ENCODE measurements at places on chromosomes 6 and 20.

DNA sequence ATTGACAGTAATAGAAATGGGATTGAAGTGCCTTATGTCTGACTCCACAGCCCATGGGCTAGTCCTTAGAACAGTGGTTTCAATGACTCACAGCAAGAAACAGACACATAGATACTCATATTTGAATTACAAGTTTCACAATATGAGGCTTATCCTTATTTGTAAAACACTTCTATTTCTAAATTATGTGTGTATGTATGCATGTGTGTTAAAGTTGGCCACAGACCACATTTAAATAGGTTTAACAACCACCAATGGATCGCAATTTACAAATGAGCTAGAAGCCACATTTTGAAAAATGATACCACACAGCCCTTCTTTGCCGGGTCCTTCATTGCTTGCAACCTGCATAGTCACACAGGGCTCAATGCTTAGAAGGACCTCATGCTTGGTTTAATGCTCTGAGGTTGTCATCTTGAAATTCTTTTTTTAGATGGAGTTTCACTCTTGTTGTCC, 157.8 kb upstream of the PREP start:
- DNase-seq: no peak

DNA sequence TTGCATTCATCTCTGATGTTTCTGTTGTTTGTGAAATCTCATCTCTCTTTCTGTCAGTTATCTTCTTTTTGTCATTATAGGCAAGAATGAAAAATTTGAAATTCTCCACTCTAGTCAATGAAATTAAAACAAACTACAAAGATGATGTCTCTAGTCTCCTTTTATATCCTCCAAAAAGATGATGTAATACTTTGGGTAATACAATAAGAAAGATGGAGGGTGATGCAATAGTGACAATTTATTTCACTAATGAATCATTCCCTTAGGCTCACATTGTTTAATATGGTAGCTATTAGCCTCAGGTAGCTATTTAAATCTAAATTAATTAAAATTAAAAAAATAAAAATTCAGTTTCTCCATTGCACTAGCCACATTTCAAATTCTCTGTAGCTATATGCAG, 145.4 kb downstream of the UST start:
- no peak for DNase-seq

- no peak for DNase-seq
These were observed 82.7 kb downstream of the LYRM2 start for GRCh38 chr6:89555806-89556205.

DNA sequence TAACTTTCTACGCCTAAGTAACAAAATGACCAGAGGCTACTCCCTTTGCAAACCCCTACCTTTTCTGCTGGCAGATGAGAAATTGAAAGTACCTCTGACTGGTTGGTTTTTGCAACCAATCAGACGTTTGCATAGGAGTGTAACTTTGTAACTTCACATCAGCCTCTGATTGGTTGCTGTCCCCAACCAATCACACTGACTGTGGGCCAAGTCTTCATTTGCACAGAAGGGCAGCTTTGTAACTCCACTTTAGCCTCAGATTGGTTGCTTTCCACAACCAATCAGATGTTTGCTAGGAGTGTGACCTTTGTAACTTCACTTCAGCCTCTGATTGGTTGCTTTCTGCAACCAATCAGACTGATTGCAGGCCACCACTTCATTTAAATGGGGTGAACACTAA, 89.1 kb downstream of the ME1 start:
- DNase-seq: no peak

GRCh38 chr20:57282670-57283361, 16.4 kb upstream of the BMP7 start:
- no peak for DNase-seq

- no peak for DNase-seq
These were observed 620.4 kb upstream of the MANEA start for GRCh38 chr6:94956910-94957309.

DNA sequence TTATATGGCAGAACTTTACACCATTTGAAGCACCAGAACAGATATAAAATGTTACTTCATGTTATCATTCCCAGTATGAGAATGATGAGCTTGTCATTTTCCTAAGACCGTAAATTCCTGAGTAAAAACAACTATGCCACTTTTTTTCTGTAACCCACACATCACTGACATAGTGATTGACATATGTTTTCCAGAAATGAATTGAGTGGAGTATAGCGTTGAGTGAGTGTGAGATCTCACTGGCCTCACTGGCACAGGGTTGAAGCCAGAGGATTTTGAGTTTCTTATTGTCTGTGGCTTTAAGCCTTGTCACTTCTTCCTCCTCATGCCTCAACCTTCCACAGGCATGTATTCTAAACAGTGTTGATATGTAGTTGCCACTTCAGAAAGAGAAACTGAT, 62.3 kb downstream of the PDE7B start:
- DNase-seq: no peak

DNA sequence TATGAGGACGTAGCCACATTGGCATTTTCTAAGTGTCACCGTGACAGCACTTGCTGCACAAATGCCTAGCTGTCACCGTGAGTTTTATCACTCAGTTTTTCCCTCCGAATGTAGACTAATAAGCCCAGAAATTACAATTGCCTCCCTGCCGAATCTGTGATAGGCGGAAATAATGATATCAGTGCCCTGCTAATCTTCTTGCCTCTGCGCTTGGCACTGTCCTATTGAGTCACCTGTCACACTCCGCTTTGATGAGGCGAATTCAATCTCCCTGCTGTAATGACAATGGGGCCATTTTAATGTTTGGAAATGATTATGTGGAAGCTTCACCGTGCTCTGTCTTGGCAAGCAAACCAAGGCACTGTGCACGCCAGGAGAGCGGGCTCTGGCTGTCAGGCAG, 112.8 kb downstream of the LINC00237 start:
- no peak for DNase-seq

DNA sequence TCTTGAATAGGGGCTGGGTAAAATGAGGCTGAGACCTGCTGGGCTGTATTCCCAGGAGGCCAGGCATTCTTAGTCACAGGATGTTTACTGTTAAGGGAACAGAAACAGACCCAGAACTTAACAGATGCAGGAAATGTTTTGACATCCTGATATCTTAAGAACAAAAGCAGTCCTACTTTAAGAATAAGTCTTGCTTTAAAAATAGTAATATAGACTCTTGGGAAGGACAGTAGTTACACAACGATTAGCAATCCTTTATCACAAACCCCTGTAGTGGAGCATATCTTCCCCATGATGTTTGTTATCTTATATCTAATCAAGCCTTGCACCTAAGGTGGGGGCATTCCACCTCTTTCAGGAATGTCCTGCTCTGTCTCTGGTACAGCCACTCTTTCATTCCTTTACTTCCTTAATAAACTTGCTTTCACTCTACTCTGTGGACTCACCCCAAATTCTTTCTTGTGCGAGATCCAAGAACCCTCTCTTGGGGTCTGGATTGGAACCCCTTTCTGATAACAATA, 493.7 kb upstream of the SULF2 start:
- no peak for DNase-seq

GRCh38 chr6:41271901-41272395, 14.5 kb downstream of the TREM1 start:
- DNase-seq: no peak

GRCh38 chr6:111230351-111231089, 143.2 kb downstream of the SLC16A10 start:
- no peak for DNase-seq

DNA sequence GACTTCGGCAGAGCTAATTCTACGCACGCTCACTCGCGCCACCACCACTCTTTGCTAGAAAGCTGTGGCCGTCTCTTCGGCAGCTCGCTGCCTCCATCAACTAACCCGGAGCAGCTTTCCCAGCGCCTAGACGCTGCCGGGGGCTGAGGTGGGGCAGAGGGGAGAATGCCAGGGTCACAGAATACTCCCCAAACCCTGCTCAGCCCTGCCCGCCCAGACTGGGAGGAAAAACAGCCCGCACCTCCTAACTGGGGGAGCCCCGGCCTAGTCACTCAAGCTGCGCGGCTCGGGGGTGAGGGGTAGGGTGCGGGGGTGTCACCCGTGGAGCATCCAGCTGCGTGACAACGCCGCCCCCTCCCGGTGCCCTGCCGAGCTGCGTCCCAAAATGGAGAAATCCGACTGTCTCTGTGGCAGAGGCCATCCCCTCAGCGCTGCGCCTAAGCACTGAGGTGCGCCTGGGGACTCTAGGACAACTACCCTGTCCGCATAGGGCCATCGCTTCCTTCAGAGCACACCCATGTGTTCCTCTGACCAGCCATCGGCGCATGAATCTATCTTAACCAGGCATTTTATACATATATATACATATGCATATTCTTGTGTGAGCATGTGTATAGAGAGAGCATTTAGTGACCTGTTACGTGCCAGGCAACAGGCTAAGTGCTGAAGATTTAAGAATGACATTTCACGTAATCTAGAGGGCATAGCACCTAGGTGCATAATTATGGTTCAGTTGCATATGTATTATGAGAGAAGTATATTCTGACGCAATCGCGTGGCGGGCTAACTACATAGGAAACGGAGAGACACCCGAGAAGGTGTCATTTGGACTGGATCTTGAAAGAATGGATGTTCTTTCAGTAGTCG, 1.5 kb upstream of the TENT5A start:
- DNase-seq: peak; percentile 73

DNA sequence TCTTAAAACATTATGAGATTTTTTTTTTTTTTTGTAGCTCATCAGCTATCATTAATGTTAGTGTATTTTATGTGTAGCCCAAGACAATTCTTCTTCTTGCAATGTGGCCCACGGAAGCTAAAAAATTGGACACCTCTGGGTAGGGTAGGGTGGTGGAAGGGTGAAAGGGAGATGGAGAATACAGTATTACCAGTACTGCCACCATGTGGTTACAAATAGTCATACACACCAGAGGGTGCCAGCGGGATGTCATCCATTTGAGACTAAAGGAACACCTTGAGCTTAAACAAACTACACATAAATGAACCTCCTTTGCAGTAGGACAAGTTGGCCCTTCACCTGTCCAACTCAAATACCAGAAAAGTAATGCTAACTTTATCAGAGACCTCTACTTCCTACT, 601.9 kb downstream of the HTR1B start:
- DNase-seq: no peak

GRCh38 chr6:154508573-154509375, 1.7 kb downstream of the CNKSR3 start:
- DNase-seq: no peak

DNA sequence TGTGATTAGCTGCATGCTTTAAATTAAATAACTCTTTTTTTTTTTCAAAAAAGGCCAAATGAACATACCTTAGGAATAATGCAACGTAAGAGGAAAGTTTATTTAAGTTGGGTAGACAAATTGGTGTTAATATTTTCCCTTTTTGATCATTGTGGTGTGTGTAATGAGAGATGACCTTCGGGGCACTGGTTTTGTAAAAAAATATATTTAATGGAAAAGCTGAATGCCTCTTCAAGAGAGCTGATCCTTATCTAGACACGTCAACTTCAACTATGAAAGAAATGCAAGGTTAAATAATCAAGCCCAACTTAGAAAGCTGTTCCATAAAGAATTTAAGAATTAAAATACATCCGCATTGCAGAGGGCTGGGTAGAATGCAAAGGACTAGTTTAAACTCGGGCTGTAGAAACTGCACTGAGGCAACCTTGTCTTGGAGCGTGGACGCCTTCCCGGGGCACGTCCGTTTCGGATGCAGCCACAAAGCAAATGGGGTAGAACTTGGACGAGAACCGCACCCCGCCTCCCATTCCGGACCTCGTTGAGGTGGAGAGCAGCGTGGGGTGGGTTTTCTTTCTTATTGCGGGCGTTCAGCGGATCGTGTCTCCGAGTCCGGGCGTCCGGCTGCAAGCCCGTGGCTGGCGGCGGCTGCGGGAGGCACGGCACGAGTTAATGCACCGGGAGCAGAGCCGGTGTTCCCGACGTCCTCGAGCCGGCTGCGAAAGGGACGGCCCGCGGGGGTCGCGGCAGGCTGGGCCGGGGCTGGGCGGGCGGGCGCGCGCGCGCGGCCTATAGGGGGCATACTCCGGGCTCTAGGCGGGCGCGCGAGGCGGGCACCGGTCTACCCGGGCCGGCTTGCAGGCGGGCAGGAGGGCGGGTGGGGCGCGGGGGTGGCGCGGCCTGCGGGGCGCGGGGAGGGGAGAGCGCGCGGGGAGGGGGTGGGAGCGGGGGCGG, 1.9 kb downstream of the JARID2 start:
- DNase-seq: peak; percentile 19

- no peak for DNase-seq
These were observed 62.0 kb upstream of the HIVEP1 start for GRCh38 chr6:11950109-11950508.

DNA sequence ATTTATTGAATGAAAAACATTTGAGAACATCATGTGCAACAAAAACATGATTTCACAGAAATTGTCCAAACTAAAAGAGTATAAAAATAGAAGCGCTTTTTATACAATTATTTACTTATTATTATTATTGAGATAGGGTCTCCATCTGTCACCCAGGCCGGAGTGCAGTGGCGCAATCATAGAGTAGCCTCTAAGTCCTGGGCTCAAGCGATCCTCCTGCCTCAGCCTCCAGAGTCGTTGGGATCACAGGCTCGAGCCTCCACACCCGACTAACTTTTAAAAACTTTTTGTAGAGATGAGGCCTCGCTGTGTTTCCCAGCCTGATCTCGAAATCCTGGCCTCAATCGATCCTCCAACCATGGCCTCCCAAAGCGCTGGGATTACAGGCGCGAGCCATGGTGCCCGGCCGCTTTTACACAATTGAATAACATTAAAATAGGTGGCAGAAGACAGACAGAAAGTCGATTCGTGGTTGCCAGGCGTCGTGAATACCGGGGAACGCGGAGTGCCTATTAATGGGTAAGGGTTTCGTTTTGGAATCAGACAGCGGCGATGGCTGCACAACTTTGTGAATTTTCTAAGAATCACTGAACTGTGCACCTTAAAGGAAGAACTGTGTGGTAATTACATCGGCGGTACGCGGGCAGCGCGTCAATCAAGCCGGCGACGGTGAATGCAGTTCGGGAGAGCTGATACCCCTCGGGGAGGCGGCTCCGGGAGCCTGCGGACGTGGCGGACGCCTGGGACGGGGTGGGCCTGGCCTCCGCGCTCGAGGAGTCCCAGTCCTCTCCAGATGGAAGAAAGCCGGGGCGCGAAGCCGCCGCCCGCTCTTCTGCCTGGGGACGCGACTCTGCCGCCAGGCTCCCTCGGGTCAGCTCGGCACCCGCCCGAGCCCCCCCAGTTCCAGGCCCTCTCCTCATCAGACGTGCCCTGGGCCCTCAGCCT, 807 bp downstream of the TBC1D20 start:
- DNase-seq: no peak

DNA sequence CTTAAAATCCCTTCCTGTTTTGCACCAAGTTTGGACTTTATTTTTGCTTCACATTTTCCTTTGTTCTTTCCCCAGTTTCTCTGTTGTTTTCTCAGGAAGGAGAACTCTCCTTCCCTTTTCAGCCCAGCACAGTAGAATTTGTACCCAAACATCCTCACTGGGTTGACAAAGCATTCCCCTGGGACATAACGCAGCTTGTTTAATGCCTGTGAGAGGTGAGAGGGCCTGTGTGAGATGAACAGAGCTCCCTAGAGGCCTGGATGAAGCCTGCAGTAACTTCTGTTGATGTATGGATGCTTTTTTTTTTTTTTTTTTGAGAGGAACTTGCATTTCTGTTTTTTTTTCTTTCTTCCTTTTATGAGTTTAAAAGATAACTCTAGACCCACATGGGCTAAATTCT, 104.9 kb upstream of the SLC22A23 start:
- DNase-seq: no peak

GRCh38 chr6:157982102-157982562, 469 bp downstream of the SYNJ2 start:
- no peak for DNase-seq

GRCh38 chr6:69631552-69632346, 165.1 kb downstream of the LMBRD1 start:
- DNase-seq: no peak

- no peak for DNase-seq
These were observed 21.3 kb upstream of the TULP1 start for GRCh38 chr6:35533981-35534380.
